ENCODE measurements at places on chromosomes 4 and X.

GRCh38 chr4:146029939-146030710 lies 91.5 kb upstream of the ZNF827 start:
- DNase-seq: no peak

- DNase-seq: no peak
Measured at GRCh38 chr4:112172180-112172579, 26.9 kb downstream of the FAM241A start.

DNA sequence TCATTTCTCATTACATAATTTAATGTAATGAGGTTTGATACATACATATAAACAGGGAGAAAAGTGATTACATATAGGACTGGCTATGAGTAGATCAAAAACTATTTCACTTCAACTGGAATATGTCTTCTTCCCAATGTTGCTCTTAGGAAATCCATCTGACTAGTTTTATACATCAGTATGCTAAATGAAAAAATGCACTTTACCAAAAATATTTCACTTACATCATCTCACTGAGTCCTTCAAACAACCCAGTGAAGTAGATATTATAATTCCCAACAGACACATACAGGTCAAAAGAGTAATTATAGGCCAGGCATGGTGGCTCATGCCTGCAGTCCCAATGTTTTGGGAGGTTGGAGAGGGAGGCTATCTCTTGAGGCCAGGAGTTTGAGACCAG lies 215.9 kb downstream of the MID1 start:
- no peak for DNase-seq

DNA sequence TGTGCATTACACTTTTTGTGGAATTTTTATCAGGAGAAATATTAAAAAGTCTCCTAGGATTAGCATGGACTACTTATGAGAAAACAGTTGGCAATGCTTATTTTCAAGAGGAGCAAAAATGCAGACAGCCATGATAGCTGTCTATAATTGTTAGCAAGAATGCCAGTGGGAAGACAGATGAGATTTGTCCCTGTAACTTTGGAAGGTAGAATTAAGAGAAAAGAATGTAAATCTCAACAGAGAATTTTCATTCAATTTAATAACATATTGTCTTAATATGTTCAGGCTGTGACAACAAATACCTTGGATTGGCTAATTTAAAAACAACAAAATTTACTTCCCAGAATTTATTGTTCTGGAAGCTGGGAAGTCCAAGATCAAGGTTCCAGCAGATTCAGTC lies 349.2 kb downstream of the IQCM start:
- DNase-seq: no peak

DNA sequence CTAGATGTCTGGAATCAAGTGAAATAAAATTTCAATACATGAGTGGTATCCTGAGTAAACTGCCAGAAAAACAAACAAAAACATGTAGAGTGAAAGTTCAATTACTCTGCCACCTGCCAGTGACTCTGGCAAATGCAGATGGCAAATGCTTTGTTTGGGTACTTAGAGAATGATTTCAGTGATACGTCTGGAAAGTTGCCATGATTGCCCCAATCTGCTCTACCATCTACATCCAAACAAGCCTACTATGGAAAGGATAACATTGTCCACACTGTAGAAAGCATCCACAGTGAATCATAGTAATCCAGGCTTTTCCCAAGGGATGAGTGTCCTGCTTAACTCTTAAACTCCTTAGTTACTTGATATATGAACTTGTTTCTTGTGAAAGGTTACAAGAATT lies 3.4 kb downstream of the SPATA4 start:
- DNase-seq: no peak

DNA sequence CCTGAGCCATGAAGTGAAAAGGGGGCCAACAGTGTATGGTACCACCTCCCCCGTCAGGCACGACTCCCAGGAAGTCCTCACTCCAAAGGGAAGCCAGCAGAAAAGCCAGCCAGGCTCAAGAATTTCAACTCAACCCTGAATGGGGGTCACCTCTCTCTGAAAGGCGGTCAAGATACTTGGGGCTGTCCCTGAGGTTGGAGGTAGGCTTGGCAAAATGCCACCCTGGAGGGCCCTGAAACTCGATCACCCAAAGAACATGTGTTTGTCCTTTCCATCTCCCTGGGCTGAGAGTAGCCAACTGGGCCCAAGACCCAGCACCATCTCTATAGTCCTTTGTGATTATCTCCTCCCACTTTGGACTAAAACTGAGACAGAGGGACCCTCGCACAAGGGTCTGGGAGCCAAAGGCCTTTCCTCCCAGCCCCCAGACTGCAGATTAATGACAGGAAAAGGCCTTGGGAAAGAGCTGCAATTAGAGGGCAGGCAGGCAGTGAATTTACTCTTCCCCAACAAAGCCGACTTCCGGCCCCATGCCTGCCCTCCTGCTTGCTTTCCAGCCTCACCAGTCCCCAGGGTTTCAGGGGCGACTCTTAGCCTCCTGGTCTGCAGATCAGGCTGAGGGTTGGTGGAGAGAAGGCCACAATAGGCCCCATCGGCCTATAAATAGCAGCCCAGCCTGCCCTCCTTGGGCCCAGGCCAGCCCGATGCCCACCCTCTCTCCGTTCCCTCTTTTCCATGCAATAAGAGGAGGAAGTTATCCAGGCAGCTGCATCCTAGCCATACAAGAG lies 5.6 kb downstream of the SASH3 start:
- DNase-seq: no peak

DNA sequence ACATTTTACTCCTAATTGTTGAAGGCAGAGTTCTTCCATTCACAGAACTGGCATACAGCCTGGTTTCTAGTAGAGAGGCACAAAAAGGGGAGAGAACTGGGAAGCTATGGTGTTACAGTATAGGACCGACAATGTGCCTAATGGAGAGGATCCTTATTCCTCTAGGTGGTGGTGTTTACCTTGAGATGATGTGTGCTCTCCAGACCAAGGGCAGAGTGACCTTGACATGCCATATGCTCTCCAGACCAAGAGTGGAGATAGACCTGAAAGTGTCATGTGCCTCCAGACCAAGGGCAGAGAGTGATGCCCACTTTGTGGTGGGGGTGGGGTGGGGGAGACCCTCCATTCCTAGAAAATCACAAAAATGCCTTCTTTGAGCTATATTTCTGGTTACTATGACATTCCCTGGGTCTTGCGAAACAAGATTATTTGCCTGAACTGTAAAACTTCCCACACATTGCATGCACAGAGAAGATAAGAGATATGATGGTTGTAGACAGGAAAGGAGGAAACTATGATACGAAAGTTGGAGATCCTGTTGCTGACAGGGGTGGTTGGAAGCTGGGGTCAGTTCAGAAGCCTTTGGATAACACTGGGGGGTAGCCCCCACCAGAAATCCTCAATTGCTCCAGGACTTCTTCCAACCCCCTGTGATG lies 119.7 kb downstream of the TEX13C start:
- DNase-seq: no peak

GRCh38 chr4:108890484-108890881 lies 127.6 kb upstream of the ETNPPL start:
- no peak for DNase-seq

GRCh38 chr4:104064646-104065577 lies 345.1 kb upstream of the TACR3 start:
- peak; percentile 61 for DNase-seq

- no peak for DNase-seq
Measured at GRCh38 chr4:124745985-124746801, 33.7 kb upstream of the ANKRD50 start.

DNA sequence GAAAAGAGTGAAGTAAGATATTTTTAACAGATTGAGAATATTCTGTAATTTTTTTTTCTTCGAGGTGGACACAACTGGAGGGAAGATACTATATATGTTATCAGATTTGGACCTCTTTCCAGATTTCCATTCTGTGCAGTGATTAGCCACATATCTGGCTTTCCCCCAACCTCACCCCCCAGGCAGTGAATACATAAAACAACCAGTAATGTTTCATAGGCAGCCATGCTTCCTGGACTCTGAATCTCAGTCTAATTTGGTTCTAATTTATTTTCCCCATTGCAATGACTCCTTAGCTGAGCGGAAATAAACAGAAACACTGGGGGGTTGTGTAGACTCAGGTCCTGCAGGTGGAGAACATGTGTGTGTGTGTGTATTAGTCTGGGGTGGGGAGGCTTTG lies 226.5 kb downstream of the FBXW7 start:
- no peak for DNase-seq

- DNase-seq: no peak
Measured at GRCh38 chr4:131450572-131451209, 1698.4 kb upstream of the PCDH10 start.

- DNase-seq: no peak
Measured at GRCh38 chr4:38662522-38663089, 1.4 kb upstream of the KLF3 start.

- no peak for DNase-seq
Measured at GRCh38 chr4:110020139-110020538, 107.5 kb downstream of the EGF start.

GRCh38 chrX:75106772-75107171 lies 49.3 kb downstream of the ABCB7 start:
- DNase-seq: no peak

DNA sequence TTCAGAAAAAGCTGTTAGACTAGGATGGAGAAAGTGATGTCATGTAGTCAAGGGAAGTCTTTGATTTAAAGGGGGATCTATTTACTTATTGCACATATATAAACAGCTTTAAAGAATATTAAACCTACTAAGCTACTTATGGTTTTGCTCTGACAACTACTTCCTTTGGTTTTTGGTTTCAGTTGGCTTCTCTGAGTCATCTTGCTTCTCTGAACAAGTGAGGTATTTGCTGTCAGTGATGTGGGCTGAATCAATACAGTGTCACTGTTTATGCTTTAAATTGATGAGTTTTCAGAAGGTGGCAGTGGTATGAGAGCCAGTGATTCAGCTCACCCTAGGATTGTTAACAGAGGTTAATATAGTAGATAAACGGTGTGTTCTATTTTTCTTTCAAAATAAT lies 75.1 kb downstream of the CEP44 start:
- DNase-seq: peak; percentile 87

DNA sequence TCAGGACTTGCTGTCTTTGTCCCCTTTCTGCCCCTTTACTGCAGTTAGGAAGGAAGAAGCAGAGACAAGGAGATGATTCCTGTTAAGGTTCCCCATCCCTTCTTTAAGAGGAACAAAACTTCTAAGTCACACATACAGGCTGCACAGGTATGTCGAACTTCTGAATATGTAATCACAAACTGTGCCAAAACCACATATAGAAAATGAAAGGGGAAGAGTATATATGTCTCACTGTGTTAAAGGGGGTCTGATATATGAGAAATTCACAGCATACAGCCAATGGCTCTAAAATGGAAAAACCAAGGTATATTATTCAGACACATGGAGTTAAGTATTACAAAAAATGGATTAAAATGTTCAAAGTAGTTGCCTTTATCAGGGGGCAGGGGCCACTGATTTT lies 11.7 kb downstream of the CFAP97 start:
- DNase-seq: no peak

GRCh38 chrX:130426531-130426930 lies 24.7 kb downstream of the RBMX2 start:
- DNase-seq: no peak

GRCh38 chr4:71184195-71184781 lies 154.5 kb upstream of the SLC4A4 start:
- DNase-seq: peak; percentile 66

- DNase-seq: peak; percentile 51
Measured at GRCh38 chr4:163072222-163072621, 94.5 kb downstream of the NAF1 start.

GRCh38 chr4:158538176-158538575 lies 16.5 kb downstream of the RXFP1 start:
- DNase-seq: peak; percentile 88

DNA sequence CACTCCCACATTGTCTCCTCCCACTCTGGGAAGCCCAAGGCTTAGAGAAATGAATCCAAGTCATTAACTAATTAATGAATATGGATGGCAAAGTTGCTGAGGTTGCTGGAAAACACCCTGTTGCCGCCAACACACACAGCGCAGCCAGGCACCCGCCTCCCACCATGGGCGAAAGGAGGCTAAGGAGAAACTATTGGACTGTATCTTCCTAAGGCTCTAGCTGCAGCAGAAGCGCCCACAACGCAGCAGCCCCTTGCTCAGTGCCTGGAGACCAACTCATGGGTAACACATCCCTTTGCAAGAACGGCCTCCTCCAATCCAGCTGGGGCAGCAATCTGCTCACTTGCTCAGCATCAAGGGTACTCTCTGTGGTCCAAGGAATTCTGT lies 34.2 kb downstream of the TSC22D3 start:
- no peak for DNase-seq

GRCh38 chr4:20252656-20253282 lies 1.1 kb downstream of the SLIT2 start:
- DNase-seq: peak; percentile 23

DNA sequence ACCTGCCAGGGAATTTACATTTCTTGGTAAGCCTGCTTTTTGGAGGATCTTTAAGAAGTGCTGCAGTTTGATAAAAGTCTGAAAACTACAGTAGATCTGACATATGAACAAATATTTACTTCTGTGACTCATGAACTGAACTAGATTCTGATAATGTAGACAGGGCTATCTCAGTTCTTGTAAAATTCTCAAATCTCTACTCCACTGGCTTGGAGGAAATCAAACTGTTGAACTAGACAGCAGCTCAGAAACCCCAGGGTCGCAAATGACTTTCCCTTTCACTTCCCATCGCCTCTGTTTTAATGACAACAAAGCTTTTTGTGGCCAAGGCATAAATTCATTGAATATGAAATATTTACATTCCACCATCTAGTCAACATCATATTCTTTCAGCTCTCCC lies 15.4 kb upstream of the OCIAD1 start:
- no peak for DNase-seq

DNA sequence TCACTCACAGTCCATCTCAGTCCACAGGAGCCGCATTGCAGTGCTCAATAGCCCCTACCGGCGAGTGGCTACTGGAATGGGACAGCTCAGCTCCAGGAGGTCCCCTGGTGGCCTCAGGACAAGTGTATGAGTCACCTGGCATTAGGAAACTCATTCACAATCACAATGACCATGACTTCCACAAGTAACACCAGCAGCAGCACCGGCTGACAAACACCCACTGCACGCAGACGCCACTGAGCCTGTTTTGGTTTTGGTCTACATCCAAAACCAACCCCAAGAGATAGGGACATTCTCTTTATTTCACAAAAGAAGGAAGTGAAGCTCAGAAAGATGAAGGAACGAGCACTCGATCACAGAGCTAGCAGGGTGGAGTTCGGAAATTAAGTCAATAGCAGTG lies 8.1 kb downstream of the JAKMIP1 start:
- no peak for DNase-seq

DNA sequence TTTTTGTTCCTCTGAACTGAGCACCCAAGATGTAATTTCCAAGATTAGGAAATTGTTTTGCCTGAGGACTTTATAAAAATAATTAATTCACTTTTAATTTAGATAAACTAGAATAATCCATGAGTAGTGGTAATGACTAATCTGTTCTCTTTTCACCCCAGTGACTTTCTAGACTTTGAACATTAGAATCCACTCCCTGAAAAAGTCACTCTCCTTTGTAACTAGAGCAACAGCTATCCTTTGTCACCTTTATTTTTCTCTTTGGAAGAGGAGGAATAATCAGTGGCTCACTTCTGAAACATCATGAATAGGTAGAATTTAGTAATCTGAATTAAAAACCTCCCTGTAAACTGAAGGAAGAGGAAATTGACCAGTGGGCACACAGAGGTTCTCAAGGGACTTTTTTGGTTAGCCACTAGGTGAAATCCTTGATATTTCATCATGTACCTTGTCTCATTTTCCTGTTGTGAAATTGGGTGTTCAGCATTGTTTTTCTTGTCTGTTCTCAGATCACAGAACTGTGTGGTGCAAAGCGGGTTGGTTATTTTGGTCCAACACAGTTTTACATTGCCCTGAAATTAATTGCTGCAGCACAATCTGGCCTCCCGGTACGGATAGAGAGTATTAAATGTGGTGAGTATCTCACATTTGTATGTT lies 59.4 kb downstream of the REPS2 start:
- DNase-seq: peak; percentile 24

GRCh38 chr4:17313194-17313593 lies 198.7 kb downstream of the QDPR start:
- no peak for DNase-seq

All from epithelial cell of esophagus (primary cell).